ENCODE measurements at places on chromosomes 3 and 15.

- DNase-seq = no peak
Measured at GRCh38 chr3:62237286-62237948, 135.9 kb downstream of the FEZF2 start.

GRCh38 chr3:173009410-173009809, 131.6 kb downstream of the SPATA16 start:
- DNase-seq = no peak

DNA sequence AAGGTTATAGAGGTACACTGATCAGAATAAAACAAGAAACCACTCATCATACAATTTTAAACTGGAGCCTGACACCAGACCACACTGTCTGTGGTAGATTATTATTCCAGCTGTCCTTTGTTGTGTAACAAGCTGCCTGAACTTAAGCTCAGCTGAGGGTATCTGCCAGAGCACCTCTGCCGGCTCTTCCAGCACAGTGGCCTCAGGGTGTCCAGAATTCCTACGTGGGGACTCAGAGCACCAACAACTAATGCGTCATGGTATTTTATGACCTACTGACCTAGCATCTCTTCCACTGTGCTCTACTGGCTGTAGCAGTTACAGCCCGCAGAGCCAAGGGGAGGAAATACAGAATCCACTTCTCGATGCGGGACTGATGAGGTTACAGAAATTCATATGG, 15.6 kb upstream of the RAF1 start:
- no peak for DNase-seq

DNA sequence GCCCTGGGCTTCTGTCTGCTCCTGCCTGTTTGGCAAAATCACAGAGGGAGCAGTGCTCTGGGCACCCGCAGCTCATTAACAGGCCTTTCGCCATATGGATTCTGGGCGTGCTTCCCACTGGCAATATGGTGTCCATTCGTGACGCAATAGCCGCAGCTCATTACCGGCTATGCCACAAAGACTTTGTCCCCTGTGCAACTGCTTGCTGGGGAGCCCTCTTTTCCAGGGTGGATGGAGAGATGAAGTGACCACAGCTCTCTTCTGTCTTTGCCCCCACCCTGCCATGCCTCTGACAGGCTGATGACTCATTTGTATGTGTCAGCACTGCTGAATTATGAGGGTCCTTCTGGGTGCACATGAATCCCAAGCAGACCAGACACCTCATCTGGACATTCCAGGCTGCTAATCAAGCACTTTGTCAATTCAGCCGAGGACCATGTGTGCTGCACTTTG, 214.3 kb upstream of the FEZF2 start:
- DNase-seq = no peak

DNA sequence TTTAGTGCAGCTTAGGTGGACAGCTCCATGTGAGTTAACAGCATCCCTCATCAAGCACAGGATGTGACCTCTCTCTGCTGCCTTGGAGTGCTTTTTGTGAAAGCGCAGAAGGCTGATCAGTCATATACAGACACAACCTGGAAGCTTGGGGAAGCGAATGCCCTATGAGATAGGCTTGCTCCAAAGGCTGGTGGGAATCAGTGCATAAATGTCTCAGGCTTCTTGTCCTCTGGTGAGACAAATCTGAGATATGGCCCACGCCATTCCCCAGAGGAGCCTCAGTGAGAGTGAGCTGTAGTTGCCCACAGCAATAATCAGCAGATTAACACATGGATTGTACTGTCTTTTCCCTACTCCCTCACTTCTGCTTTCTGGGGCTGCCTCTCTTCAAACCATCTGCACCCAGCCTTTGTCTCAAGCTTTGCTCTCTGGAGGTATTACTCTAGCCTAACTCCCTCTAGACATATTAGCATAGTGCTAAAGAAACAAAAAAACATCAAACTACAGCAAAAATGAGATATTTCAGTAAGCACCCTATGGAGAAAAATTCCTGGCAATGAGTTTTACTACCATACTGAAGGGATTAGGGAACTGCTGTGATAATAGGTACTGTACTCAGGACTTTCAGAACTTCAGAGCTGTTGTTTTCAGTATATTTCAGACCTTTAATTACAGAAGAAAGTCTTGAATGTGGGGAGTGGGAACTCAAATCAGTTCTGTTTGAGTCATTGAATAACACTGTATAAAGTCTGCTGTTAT, 113.7 kb downstream of the OXSM start:
- DNase-seq = no peak

DNA sequence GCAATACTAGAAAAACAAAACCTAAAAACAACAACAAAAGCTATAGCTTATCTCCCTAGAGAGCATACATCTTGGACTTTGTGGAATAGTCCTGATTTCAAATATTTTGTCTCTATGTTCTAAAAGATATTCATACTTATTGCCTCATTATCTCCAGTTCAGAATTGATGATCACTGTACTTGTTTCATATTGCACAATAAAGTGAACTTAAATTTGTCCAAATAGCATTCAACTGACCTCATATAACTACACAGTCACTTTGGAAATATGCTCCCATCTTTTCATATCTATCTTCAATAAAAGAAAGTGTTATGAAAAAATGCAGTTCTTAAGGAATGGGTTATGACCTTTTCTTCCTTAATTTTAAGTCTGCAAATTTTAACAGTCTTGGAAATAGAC, 228.6 kb upstream of the CMC1 start:
- no peak for DNase-seq

Data from stimulated activated CD4-positive, alpha-beta T cell treated with anti-CD3 and anti-CD28 coated beads, Interleukin-1b, Interleukin-23, amount 100 ng/mL, for 1 hour (primary cell).